ENCODE measurements at places on chromosomes 3 and 15.

- DNase-seq = no peak
Observed at GRCh38 chr3:17444865-17445264, 297.6 kb downstream of the TBC1D5 start.

DNA sequence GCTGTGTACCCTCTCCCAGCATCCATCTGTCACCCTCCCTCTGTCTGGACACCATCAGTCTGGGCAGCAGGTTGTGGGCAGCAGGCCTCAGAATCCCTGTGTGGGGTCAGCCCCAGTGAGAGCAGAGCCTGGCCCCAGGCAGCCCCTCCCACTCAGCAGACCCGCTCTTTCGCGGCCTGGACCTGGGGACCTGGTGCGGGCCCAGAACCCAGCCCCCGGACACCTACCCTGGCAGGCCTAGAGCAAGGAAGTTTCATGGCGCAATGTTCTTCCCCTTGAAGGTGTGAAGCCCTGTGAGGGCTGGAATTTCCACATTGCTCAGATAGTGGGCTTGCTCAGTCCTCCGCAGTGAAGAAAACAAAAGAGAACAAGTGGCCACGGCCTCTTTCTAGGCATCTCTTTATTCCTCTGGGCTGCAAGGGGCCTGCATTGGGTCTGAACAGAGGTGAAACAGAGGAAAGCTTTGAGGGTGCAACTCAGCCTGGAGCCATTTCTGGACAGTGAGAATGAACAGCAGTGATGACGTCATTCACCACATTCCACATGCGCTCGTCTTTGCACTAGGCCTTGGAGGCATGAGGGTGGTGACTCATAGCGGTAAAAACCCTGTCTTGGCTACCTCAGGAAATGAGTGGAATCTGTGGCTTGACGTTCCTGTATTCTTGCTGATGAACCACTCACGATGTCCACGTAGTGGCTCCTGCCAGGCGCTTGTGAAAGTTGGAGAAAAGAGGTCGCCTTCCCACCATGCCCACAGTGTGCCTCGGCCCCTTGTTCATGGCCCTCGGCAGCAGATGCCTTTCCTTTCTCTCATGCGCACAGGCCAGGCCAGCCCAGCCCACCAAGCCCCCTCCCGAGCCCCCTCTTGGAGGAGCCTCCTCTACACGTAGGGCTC, 66.1 kb downstream of the SLC30A4 start:
- peak; percentile 100 for DNase-seq

DNA sequence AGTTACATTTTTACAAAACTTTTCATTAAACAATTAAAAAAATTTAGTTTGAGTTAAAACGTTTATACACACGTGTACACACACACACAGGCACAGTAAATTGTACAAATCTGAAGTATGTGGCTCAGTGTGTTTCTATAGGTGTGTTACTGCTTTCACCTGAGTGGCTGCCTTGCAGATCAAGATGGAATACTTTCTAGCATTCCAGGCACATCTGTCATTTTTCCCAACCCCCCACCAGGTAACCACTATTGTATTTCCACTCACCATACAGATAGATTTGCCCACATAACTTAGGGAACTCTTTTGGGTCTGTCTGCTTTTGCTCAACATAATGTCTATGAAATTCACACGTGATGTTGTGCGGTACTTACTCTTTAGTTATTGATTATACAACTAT, 141.1 kb downstream of the PTPRG start:
- DNase-seq = no peak

- DNase-seq = no peak
Observed at GRCh38 chr3:125679258-125679657, 84.0 kb upstream of the OSBPL11 start.

- DNase-seq = no peak
Observed at GRCh38 chr3:47578119-47578632, 489 bp downstream of the CSPG5 start.

DNA sequence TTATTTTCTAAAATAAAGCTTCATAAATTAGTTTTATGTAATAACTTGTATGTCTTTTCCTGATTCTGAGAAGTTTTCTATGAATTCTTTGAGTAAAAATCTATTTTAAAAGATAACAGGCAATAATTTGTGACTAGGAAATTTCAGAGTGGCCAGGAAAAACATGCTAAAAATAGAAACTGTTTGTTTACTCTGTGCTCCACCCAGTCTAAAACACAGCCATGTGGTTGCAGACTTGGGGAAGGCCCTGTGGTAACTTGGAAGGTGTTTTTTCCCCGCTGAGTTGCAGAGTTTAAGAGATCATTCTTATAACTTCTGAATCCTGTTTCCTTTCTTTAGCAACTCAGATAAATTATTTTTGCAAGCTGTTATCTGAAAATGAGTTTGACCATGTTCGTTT, 21.9 kb downstream of the PLCL2 start:
- no peak for DNase-seq
